Stimulated activated CD8-positive, alpha-beta memory T cell treated with anti-CD3 and anti-CD28 coated beads, Interleukin-7, amount 100 ng/mL, for 24 hours (primary cell): ENCODE measurements at places on chromosomes 13 and 19.

- no peak for DNase-seq
These were observed 69.5 kb upstream of the ZDHHC20 start for GRCh38 chr13:21528616-21529015.

- no peak for DNase-seq
These were observed 19.7 kb downstream of the ZNF536 start for GRCh38 chr19:30391554-30392551.

DNA sequence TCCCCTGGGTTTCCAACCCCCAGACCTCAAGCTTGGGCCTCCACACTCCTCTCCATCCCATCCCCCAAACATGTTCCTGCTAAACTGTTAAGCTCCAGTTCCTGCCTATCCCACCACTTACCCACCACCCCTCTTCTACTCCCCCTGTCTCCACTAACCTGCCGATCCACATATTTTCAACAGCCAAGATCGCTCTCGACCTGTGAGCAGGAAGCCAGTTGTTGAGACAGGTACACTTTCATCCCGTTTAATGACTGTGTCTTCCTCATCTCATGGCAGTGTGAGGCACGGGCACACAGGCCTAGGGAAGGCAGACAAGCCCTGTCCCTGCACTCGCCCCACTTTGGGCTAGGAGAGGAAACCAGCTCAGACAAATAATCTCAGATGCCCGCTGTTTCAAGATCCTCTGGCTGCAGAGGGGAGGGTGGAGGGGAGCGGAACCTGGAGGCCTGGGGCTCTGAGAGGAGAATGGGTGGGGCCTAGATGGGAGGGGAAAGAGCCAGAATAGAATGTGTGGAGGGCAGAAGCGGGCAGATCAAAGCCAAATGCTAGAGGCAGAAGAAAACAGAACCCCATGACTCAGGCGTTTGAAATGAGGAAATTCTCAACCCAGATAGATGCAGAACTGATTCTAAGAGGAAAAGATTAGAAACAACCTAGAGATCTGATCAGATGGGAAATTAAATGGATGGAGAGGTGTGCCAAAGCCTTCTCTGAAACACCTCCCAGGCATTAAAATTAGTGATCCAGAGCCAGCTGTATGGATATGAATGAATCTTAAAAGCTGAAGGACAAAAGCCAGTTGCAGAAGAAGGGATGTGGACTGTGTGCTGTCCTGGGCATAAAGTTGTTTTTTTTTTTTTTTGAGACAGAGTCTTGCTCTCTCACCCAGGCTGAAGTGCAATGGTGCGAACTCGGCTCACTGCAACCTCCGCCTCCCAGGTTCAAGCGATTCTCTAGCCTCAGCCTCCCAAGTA, 16.9 kb upstream of the CYP2S1 start:
- no peak for DNase-seq

DNA sequence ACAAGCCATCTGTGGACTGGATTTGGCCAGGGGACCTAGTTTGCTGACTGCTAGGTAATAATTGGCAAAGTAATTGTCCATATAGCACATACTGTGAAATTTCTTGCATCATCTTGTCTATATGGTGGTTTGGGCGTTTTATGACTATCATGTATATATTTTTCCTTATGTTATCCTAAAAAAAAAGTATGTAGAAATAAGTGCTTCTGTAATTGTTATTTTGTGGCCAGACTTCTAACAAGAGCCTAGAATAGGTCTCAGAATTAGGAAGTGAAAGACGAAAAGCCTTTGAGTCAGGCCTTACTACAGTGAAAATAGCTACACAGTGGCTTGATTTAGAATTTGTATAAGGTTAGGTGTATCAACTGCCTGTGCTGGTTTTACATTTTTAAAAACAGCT, 4.2 kb downstream of the FNDC3A start:
- no peak for DNase-seq

DNA sequence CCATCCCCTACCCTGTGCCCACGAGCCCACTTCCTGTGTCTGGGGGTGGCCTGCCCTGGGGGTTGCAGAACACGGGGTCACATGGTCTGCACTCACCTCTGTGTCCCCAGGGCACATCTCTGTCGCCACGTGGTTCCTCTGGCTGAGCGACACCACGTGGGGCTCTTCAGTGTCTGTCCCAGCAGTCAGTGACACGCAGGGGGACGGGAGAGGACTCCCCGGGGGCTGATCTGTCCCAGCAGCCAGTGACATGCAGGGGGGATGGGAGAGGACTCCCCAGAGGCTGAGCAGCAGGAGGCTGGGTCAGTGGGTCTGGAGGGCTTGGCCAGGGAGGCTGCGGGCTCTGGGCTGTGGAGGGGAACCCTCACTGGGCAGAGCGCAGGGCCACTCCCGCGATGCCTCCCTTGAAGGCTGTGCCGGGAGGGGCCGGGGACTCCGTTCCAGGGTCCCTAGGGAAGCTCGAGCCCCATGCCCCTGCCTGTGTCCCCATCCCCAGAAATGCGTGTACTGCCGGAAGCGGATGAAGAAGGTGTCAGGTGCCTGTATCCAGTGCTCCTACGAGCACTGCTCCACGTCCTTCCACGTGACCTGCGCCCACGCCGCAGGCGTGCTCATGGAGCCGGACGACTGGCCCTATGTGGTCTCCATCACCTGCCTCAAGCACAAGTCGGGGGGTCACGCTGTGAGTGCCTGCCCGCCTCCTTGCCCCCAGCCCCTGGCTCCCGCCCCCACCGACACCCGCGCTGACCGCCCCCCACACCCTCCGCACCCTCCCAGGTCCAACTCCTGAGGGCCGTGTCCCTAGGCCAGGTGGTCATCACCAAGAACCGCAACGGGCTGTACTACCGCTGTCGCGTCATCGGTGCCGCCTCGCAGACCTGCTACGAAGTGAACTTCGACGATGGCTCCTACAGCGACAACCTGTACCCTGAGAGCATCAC, 174.8 kb downstream of the KDM4B start:
- DNase-seq = no peak

DNA sequence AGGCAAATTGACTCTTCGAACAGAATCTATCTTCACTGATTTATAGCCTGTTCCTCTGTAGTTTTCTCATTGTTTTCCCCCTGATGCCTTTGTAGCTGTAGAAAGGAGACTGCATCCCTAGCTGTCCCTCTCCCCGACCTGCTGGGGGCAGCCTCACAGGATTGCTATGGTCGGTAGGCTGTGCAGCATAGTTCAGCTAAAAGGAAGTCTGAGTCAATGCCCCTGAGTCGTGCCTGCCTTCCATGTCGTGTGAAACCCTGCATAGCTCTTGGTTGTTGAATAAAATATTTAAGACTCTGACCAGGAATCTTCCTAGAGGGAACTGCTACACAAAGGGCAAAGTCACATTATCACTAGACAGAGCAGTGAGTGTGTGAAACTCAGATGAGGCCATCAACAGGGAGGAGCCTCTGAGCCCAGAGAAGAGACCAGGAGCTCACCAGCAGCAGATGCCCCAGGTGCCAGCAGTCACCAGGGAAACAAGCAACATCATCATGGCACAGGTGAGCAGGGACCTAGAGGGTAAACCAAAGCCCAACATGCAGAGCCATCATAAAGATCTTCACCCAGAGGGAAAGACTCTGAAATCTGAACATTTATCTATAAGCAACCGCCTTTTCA, 108.4 kb upstream of the NBEA start:
- DNase-seq = no peak

DNA sequence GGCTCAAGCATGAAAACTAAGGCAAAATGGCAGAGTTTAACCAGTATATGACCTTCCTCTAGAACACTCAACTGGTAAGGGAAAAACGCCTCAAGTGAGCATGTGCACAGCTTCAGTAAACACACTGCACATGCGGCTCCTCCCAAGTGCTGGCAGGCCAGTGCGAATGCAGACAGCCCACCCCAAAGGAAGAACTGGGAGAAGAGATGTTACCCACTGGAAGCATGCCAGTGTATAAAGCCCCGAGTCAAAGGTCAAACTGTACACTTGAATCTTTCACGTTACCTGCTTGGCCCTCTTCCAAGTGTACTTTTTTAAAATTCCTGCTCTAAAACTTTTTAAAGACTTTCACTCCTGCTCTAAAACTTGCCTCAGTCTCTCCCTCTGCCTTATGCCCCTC, 19.2 kb upstream of the RCBTB1 start:
- no peak for DNase-seq

DNA sequence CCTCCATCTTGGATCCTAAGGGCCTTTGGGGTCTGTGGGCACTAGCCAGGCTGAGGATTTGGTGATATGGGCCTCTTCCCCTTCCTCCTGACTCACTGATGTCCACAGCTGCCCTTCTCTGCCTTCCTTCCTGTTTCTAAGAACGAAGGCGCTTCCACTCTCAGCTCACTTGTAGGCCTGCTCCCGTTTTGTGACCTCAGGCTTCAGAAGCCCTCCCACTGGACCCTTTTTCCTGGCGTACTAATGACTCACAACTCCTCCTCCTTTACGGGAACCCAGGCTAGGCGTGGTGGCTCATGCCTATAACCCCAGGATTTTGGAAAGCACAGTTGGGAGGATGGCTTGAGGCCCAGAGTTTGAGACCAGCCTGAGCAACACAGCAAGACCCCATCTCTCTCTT, 55.6 kb downstream of the TMED1 start:
- no peak for DNase-seq

DNA sequence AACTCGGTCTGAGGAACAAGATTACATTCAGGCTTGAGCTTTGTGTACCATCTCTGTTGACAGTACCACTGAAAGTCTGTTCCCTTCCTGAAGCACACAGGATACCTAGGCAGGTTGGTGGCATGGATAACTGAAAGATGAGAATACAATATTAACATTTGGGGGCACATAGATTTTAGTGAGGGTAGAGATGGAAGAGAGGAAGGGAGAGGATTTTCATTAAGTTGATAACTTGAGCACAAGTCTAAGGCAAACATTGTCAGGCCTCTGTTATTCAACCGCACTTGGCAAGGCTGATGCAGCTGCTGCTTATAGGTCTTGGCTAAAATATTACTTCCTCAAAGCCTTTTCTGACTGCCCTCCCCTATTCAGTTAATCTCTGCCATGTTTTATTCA, 10.9 kb downstream of the MIR17HG start:
- no peak for DNase-seq
